ENCODE measurements at places on chromosomes 11 and 22.

DNA sequence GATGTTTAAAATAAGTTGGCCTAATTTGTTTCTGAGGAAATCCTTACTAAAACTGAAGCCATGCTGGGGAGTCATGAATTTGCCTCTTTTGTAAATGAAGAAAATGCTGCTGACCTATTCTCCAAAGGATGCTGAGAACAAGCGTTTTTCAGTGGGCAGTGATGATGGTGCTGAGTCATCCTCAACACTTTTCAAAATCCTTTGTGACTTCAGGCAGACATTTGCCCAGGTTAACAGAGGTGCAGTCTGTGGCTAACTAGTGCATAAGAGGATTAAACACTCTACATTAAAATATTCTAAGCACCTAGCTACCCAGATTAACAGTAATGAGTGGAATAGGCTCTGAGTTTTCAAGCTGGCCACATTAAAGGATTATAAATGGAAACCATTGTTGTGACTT, 509.0 kb downstream of the DLG2 start:
- no peak for DNase-seq

DNA sequence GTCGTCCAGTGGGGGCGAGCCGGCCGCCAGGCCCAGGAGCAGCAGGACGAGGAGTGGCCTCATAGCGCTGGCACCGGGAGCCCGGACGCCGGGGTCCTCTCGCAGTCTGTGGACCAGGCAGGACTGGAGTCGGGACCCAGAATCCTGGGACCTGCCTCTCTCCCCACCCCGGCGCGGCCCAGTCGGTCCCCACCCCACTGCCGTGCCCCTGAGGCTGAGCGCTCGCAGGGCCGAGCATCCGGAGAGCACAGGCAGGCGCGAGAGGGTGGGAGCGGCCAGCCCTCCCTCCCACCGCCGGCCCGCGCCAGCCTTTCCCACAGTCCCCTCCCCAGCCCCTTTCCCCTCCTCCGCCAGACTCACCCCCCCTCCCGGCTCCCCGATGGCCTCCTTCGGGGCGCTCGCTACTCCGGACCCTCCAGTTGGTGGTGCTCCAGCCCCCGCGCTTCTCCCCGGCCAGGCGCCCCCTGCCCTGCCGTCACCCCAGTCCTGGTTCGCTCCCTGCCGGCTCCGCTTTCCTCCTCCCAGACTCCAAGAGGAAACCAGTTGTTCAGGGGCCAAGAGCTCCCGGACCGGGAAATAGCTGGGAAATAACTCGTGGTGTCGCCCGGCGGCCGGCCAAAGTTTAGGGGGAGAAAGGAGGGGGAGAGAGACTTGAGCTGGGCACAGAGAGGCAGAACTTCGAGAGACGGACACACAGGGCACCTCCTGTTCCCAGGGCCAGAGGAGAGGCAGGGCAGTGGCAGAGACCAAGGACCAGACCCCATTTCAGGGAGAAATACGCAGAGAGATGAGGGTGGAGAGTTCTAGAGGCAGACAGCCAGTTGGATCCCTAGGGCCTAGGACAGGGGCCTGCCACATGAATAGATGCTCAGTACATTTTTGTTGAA, at the start of gene C1QTNF5:
C1QTNF5 (minus strand) TSS at position 549 of the 887 bp plus-strand sequence; CDS start at position 63, 486 bp downstream.
- DNase-seq: no peak

GRCh38 chr11:8744423-8744822, 61.8 kb downstream of the RPL27A start:
- DNase-seq: no peak

GRCh38 chr11:126198648-126199047, 12.8 kb downstream of the RPUSD4 start:
- no peak for DNase-seq

GRCh38 chr11:57541169-57541568, 3.8 kb downstream of the SMTNL1 start:
- no peak for DNase-seq

DNA sequence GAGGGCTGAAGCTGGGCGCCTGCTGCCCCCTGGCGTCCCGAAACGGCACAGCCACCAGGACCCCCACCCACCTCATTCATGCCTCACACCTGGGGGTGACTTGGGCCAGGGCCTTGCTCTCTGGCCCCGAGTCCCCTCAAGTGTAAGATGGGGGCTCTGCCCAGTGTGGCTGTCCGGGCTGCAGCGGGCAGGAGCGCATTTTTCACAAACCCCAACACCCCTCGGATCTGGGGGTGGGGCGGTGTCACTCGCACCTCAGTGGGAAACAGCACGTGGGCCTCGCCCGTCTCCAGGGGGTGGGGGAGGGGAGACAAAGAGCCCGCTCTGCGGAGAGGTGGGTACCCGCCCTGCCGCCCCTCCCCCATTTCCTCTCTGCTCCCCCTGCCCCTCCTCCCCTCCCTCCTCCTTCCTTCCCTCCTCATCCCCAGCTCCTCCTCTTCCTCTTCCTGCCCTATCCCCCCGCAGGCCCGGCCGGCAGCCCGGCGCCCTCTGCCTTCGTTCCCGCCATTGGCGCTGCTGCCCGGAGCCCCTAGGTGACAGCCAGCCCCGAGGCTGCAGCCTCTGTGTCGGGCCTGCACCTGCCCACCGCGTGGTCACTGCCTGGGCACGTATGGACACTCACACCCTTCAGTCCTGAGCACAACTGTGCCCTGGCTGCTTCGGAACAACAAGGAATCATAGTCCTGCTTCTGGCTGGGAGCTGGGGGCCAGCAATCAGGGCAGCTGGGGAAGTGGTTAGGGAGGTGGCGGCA, 6.8 kb upstream of the CDKN1C start:
- DNase-seq: no peak

GRCh38 chr22:43289531-43289963, 53.6 kb downstream of the SCUBE1 start:
- DNase-seq: no peak

- no peak for DNase-seq
Measured at GRCh38 chr11:35262056-35262455, 123.1 kb downstream of the CD44 start.

DNA sequence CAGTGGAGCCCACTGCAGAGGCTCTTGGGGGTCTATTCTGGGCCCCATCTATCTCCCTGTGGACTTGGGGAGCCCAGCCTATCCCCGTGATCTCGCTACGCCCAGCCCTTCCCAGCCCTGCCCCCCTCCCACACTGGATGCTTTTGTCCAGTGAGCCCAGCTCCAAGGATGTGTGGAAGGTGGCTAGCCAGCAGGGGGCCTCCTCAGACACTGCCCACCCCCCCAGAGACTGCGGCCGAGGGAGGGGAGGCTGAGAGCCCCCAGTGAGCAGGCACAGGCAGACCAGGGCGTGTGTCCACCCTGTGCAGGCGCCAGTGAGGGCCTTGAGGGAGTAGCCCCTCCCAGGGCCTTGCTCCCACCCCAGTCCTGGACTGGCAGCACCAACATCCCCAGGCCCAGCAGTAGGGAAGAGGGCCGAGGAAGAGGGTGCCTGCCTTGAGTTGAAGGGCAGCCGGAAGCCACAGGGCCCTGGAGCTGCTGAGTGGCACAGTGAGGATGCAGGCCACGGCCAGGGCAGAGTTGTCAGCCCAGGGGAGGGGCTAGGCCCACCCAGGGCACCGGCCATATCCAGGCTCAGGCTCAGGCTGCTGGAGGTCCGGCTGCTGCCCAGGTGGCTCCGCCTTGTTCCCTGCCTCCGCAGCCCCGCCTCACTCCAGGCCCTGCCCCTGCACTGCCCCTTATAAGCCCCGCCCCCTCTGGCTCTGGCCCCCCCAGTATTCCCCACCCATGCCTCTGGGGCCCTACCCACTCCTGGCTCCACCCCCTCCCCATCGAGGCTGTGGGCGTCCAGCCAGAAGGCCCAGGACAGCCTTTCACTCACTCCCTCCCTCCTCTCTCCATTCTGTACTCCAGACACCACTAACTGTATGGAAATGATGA, 28.0 kb downstream of the MOB2 start:
- no peak for DNase-seq

DNA sequence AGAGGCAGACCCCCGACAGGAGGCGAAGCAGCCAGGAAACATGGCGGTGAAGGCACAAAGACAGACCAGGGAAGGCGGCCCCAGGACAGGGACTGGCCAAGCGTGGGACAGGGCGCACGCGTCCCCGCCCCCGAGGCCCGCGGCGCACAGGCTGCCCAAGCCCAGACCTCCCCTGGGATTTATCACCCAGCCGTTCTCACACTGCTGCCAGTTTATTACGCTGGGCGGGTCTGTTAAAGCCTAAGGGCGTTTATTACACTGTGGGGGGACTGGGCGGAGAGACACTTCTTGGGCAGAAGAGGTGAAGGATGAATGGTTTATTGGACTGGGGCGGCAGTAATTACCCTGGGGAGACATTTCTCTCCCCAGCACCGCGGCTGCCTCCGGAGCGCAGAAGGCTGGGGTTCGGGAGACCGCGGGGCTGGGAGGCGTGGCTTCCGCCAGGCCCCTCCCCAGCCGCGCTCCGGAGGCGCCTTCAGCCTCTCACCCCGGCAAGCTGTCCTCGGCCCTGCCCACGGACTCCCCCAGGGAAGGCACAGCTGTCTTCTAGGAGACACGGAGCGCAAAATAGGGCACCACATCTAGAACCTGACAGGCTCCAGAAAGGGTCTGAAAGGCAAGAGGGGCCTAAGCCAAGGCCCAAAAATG, 47.1 kb downstream of the SLC22A12 start:
- no peak for DNase-seq

- no peak for DNase-seq
Measured at GRCh38 chr11:12704049-12704448, 29.8 kb downstream of the TEAD1 start.

DNA sequence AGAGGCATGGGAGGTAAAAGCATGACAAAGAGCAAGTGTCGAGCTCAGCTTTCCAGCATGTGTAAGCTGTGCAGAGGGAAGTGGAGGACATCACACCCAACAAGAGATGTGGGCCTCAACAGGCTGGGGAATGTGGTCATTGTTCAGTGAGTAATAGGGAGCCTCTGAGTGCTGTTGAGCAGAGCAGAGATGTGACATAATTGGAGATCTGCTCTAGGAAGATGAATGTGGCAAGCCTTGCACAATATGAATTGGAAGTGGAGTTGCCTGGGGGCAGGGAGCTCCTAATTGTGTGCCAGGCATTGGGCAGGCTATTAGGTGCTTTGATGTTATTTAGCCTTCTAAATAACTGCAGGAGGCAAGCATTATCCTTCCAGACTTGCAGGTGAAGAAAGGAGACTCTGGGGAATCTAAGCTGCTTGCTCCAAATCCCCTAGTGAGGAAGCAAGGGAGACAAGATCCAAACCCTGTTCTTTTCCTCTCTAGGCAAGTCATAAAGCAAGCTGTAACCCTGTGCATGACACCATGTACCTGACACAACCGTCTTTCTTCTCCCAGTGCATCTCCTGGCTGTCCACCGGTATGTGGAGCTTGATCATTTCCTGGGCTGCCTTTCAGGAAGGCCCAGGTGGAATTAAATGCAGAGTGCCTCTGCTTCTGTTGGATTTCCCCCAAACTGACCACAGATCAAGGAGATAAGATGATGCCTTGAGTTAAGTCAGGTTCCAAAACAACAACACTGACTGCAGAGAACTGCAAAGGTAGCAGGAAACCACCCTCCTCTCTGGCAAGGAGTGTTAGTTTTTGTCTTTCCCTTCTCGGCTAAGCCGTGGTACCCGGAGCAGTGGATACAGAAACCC, 221.4 kb downstream of the TENM4 start:
- no peak for DNase-seq

DNA sequence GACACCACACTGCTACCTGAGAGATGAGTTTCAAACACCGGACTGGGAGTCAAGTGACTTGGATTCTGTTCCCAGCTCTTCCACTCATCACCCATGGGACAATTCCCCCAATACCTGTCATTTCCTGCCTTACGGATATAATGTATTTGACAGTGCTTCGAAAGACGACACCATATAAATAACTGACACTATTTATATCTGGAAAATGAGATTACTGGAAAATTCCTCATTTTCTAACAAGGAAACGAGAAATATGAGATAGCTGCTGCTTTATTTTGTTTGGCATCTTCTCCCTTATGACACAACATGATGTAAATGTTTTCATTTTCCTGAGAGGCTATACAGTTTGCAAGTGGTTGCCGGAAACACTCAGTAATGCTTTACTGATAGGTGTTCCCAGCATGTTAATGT, 8.6 kb downstream of the HSCB start:
- no peak for DNase-seq

- DNase-seq: peak; percentile 8
Measured at GRCh38 chr11:61362542-61362875, 335 bp downstream of the TMEM138 start.

GRCh38 chr11:11810764-11811726, 30.7 kb upstream of the USP47 start:
- DNase-seq: no peak

DNA sequence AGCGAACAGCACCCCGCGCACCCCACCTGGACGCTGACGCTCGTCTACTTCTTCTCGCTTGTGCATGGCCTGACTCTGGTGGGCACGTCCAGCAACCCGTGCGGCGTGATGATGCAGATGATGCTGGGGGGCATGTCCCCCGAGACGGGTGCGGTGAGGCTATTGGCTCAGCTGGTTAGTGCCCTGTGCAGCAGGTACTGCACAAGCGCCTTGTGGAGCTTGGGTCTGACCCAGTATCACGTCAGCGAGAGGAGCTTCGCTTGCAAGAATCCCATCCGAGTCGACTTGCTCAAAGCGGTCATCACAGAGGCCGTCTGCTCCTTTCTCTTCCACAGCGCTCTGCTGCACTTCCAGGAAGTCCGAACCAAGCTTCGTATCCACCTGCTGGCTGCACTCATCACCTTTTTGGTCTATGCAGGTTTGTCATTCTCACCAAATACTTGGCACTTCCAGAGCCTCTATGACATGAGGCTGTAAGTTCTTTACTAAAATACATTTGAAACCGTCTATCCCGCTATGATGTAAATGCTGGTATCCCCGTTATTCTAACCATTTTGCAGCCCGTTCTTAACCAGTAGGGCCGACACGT, 535 bp downstream of the AQP11 start:
- DNase-seq: no peak

- no peak for DNase-seq
Measured at GRCh38 chr11:134939031-134939430, 527.0 kb upstream of the B3GAT1 start.

- DNase-seq: no peak
Measured at GRCh38 chr22:37517826-37518450, 1.3 kb downstream of the CARD10 start.

- no peak for DNase-seq
Measured at GRCh38 chr11:13800901-13801300, 132.4 kb downstream of the FAR1 start.

- no peak for DNase-seq
Measured at GRCh38 chr11:46493791-46494190, 100.0 kb downstream of the AMBRA1 start.

DNA sequence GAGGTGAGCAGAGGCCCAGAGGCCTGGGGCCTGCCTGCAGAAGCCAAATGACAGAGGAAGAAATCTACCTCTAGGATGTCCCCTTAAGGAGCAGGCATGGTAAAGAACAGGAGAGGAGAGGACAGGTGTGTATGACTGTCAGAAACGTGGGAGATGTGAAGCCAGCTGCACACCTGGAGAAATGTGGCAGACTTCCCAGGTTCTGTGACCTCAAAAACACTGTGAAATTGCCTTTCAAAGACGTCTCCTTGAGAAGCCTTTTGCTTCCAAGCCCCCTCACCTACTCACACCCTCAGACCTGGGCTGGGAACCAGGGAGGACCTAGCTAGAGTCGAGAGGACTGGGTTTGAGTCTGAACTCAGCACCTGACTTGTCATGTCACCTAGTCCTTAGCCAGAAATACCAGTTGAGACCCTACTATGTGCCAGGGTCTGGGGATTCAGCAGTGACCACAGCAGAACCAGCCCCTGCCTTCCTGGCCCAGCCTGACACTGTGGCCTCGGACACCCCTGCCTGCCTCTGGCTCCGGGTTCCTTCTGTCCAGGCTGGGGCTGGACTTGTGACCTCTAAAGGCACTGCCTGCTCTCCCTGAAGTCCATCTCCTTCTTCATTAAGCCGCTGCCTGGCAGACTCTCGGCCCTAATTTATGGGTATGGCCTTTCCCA, 5.6 kb downstream of the TPBGL start:
- DNase-seq: no peak

- no peak for DNase-seq
Measured at GRCh38 chr11:47907499-47907898, 59.3 kb upstream of the NUP160 start.

Data from activated CD4-positive, CD25-positive, alpha-beta regulatory T cell (primary cell).